ENCODE measurements at places on chromosomes 4 and X.
A peak's percentile ranks its signal among the peaks of the same experiment; 100 is the strongest.

DNA sequence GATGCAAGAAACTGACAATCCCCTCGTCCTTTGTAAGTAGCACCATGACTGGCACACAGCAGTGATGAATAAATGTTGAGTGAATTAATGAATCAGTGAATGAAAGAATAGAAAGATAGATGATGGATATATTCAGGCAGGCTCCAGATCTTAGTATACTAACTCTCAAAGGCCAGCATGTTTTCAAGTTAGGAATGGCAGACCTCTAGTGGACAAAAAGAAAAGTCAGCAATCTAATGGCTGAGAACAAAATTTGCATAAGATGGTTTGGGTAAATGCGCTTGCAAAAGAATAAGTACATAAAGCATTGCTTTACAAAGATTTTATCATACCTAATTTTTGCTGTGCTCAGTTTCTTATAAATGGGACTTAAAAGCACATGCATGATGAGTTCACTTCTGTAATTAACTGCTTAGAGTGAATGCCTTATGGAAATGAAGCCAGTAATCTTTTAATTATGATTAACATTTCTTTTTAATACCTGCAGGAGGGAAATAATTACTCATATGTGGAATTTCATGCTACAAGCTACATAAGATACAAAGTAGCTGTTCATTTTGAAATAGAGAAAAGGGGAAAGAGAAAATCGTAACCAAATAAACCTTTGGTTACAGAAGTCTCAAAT, 126.9 kb upstream of the GPRIN3 start:
- DNase-seq, result no peak

DNA sequence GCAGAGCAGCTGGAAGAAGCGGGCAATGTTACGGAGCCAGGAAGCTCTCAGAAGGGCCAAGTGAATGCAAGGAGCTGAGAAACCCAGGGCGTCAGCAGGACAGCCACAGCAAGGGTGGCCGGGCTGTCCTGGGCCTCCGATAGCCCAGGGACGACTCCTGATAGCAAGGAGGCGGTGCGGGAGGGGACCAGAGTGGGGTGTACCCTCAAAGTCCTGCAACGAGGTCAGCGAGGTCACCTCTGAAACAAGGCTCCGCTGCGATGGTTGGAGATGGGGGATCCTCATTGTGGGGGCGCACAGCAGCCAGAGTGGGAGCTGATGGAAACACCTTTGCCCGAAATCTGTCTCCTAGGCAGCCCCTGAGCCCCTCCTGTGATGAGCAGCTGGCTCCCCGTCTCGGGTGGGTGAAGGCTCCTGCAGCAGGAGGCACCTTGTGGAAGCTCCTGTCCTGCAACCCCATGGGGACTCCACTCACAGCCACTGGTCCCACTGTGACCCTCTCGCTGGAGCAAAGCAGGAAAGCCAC, 4.3 kb upstream of the CCNQ start:
- no peak for DNase-seq

DNA sequence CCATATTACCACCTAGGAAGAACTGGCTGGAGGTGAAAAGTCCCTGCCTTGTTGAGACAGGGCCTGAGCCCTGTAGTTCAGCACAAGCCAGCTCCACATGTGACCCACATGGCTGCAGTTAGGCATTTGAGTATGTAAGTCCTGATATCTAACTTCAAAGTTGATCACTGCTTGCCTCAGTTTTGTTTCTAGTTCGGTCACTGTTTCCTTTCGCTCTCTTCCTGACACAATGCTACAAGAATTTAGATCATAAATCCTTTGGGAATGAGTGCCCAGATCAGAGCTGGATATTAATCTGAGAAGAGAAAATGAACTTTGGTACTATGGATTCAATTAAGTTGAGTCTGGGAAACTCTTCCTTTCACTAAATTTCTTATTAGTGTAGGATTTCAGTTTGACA, 48.4 kb downstream of the AKAP4 start:
- DNase-seq, result no peak

GRCh38 chr4:89373394-89373793, 65.8 kb upstream of the GPRIN3 start:
- no peak for DNase-seq

- DNase-seq, result no peak
These were observed 5.7 kb upstream of the TMEM156 start for GRCh38 chr4:39037941-39038340.

DNA sequence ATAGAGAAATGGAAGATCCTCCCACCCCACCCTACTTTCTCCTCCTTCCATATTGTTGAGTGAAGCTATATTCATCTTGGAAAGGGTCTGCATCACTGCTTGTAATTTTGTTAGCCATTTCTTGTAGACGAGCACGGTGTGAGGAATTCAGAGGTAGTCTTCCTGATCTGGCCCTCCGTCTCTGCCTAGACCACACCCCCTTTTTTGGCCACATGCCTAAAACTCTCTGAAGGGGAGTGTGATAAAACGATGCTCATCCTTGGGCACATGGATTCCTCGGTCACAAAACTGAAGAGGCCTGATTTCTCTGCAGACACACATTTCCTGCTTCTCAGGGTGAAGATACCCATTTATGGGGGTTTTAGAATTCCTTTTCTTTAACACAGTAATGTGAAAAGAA, 182.8 kb downstream of the LARP7 start:
- DNase-seq, result no peak

GRCh38 chr4:107619731-107620130, 100.3 kb downstream of the PAPSS1 start:
- no peak for DNase-seq

GRCh38 chr4:16608123-16608522, 290.3 kb downstream of the LDB2 start:
- DNase-seq, result no peak

- DNase-seq, result no peak
These were observed 4.8 kb downstream of the ACOX3 start for GRCh38 chr4:8435656-8436121.

- no peak for DNase-seq
These were observed 33.7 kb downstream of the METAP1 start for GRCh38 chr4:99029018-99029735.

- no peak for DNase-seq
These were observed 72.7 kb upstream of the STS start for GRCh38 chrX:7074908-7075204.

DNA sequence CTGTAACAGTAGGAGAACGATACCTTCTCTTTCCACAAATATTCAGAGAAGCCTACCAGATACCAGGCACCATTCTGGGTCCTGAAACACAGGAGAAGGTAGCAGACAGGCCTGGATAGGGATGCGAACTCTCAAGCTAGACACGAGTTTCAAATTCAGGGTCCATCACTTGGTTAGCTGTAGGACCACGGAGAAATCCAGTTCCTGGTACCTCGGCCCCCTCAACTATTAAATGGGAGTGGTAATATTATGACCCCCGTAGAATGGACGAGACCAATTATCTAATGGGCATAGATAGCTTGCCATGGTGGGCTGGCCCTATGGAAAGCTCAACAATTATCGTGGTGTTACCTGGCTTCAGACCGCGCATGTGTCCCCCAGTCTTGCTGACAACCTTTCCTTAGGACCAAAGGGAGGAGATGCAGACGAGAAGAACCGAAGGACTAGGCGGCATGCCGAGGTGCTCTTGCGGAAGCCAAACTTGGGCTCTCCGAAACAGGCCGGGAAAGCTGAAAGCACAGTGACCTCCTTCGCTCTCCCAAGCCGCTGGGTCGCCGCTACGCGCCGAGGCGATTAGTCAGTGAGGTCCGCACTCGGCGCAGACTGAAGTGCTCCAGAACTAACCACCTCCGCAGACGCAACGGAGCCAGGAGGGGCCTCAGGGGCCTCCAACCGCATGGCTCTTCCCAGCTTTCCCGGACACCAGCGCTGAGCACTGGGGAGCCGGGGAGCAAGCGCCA, 19.6 kb downstream of the NKX3-2 start:
- no peak for DNase-seq

DNA sequence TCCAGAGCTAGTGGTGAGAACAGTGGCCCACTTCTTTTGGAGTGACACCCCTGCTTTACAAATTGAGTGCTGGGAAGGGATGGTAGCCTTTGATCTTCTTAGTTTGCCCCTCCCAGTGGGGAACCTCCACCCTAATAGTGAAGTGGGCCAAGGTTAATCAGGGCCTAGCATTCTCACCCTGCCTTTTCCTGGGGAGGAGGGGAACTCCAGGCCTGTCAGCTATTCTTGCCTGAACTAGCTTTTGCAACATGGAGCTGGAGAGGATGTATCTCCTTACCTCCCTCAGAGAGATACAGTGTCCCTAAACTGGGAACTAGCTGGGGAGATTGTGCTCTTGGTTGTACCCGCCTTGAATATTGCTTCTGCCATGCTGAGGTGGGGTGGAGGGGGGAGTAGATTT, 20.6 kb downstream of the PHKA1 start:
- DNase-seq, result no peak

DNA sequence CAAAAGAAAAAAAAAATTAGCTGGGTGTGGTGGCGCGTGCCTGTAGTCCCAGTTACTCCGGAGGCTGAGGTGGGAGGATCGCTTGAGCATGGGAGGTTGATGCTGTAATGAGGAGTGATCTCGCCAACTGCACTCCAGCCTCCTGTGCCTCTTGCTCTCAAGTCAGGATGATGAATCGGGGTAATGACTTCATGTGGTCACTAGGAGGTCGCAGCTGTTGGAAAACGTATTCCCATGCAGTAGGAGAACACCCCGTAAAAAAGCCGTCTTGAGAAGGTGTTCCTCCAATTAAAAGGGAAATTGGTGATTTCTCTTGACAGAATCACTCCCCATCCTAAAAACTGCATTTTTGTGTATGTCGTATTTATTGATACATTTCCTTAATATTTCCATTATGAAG, 2.2 kb downstream of the CCNB3 start:
- no peak for DNase-seq

GRCh38 chr4:98482847-98483806, 175.3 kb downstream of the TSPAN5 start:
- DNase-seq, result no peak

DNA sequence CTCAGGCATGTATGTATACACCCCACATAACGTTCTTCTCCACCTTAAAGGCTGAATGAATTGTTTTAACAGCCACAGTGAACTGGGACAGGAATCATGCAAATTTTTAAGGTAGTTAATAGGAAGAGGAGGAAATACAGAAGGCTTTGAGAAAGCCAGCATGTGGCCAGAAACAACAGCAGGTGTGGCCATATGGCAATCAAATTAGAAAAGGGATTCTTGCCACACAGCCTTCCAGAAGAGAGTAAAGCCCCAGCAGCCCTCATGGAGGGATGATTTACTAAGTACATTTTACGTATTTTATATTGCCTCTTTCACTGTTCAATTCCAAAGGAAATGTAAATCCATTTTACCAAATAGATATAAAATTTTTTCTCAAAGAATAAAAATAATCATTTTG, 792.2 kb downstream of the ADGRL3 start:
- no peak for DNase-seq

GRCh38 chr4:120009731-120010130, 56.9 kb downstream of the MAD2L1 start:
- no peak for DNase-seq

DNA sequence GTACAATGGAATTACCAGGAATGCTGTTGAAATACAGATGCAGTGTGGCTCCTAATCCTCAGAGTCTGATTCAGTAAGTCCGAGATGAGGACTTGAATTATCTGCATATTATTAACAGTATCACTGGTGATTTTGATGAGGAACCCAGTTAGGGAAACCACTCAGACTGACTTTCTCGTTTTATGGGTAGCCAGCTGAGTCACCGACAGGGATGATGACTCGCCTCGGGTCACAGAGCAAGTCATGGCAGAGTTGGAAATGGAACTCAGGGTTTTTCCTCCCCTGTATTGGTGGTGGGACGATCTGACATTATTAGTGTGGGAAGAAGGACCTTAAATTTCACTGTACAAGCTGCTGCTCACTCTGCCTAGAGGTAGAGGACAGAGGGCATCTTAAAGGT, 51.3 kb downstream of the RTL9 start:
- DNase-seq, result no peak

GRCh38 chrX:19086102-19086772, 36.0 kb downstream of the ADGRG2 start:
- DNase-seq, result no peak

GRCh38 chr4:16001484-16001858, 38.5 kb upstream of the FGFBP2 start:
- peak; percentile 63 for DNase-seq

GRCh38 chr4:88791274-88791673, 93.6 kb upstream of the NAP1L5 start:
- DNase-seq, result no peak

DNA sequence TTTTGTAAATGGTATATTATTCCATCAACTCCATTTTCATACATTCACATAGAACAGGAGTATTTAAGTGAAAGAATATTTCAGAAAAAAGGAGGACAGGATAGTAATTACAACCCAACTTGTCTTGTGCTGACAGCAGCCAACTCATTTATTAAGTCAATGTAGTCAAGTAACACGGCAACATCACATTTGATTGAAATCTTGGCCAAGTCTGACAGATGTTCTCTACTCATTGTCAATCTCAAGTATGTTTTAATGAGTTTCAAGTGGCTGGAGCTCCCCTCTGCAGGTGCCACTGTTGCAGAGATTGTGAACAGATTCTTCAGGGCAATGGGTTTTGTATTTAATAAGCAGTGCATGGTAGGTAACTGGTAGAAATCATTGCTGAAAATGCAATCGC, 332.5 kb downstream of the C4orf33 start:
- DNase-seq, result no peak

GRCh38 chr4:548976-549375, 27.1 kb downstream of the TMEM271 start:
- no peak for DNase-seq

DNA sequence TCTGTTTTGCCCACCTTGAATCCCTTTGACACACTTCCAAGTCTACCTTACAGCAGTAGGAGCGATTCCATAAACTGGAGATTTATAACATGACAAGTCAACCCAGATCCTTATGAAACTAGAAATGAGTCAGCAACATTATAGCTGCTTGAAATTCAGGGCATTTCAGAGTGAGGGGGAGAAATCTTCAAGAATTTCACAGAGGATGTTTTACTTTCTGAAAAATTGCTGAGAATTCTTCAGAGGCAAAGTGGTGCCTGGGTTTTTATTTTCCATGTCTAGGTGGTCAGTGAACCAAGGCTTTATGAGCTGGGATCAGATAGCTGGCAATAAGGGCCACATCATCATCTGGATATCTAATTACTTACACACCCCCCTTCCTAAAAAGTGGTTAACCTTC, 119.8 kb downstream of the PPARGC1A start:
- DNase-seq, result no peak

- no peak for DNase-seq
These were observed 165.7 kb downstream of the LDB2 start for GRCh38 chr4:16732741-16733140.

- no peak for DNase-seq
These were observed 392 bp upstream of the UGT2A3 start for GRCh38 chr4:68951806-68952585.

DNA sequence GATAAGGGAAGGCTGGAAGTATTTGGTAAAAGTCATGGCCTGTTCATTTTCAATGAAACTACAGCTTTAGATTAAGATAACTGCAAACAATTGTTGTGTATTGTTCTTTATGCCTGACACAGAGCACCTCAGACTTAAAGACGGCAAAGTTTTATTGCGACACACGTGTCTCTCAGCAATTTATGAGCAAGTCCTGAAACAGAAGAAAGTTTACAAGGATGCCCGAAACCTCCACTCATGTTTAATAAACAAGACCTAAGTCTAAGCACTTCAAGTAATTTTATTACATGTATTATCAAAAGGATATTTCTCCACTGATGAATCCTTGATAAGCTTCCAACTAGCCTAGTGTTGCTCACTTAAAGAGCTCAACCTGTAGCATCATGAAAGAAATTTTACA, 51.0 kb downstream of the DHX15 start:
- no peak for DNase-seq

GRCh38 chr4:128329638-128330037, 42.0 kb upstream of the PGRMC2 start:
- DNase-seq, result no peak

- DNase-seq, result no peak
These were observed 34.0 kb downstream of the GAK start for GRCh38 chr4:898123-898522.
